ENCODE measurements at places on chromosomes 7 and 10.
A peak's percentile ranks its signal among the peaks of the same experiment; 100 is the strongest.

DNA sequence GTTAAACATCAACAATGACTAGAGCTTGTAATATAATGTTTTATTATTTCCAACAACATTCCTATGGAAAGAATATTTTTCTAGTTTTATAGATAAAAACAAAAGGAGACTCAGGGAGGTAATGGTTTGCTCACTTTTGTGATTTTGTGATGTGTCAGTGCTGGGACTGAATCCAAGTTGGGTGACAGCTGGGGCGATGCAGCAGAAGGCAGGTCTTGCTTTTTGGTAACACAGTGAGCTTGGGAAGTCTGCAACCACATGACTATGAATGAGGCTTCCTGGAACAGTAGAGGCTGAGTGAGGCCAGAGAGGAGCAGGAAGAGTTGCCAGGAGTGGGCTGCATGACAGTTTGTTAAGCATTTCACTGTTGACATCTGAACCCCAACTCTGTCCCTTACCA lies 4.9 kb upstream of the YKT6 start:
- DNase-seq, result no peak

- DNase-seq, result no peak
These were observed 33.6 kb downstream of the ZEB1 start for GRCh38 chr10:31352436-31353226.

GRCh38 chr10:124158592-124158991 lies 65.2 kb upstream of the CHST15 start:
- no peak for DNase-seq

DNA sequence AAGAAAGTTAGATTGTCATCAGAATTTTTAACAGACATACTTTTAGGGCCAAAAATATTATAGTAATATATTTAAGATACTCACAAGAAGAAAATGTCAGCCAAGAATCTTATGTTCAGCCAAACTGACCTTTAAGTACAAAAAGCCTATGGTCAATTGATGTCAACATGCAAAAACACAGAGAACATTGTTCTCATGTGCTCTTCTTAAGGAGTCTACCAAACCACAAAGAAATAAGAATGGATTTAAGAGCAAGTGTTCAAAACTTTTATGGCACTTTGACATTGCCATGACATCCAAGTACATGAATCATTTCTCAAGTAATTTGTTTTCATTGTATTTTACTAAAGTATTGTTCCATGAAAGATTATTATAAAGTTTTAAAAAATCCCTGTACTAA lies 180.4 kb downstream of the TMEM26 start:
- DNase-seq, result no peak

- DNase-seq, result peak; percentile 71
These were observed 11.3 kb upstream of the KAZALD1 start for GRCh38 chr10:101050208-101051069.

GRCh38 chr10:6162589-6163356 lies 40.0 kb upstream of the PFKFB3 start:
- no peak for DNase-seq

- no peak for DNase-seq
These were observed 6.4 kb downstream of the NEBL start for GRCh38 chr10:20890491-20891337.

GRCh38 chr7:2354939-2355704 lies 495 bp downstream of the EIF3B start:
- no peak for DNase-seq

GRCh38 chr10:6348096-6348874 lies 145.6 kb downstream of the PFKFB3 start:
- DNase-seq, result peak; percentile 62

- DNase-seq, result no peak
These were observed 142.4 kb downstream of the DIP2C start for GRCh38 chr10:546971-547590.

GRCh38 chr10:98790817-98791216 lies 344.1 kb upstream of the HPS1 start:
- DNase-seq, result no peak

GRCh38 chr10:92530421-92530820 lies 43.5 kb downstream of the IDE start:
- no peak for DNase-seq

- no peak for DNase-seq
These were observed 7.5 kb upstream of the CLDN4 start for GRCh38 chr7:73823257-73823656.

DNA sequence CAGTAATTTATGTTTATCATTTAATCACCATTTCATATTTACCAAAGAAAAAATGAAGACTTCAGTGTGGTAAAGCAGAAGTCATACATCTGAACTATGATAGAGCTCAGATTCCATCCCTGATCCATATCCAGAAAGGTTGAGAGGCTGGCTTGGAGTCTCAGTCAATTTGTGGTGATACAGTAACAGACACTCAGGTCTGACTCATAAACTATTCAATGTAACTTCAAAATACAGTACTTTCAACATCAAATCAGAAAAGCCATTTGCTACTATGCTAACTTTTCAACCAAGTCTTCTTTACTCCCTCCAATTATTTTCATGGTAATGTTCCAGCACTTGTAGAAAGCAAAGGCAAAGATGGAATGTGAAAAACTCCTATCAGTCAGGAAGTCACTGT lies 190.4 kb downstream of the HDAC9 start:
- DNase-seq, result no peak

DNA sequence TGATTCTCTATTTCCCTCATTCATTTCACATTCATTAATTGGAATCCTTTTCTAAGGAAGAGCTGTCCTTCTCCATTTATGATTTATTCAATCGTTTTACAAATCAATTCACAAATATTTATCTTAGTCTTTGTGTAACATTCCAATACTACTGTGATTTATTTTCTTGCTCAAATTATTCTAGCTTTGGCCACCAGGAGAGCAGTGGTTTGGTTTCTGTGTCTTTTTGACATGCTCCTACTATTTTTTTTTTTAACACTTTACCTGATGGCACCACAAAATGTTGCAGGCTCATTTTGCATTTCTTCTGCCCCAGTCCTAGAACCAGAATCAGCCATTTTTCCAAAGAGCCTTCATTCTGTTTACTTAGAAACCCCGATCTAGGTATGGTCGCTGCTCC lies 13.3 kb upstream of the RBM33 start:
- no peak for DNase-seq

DNA sequence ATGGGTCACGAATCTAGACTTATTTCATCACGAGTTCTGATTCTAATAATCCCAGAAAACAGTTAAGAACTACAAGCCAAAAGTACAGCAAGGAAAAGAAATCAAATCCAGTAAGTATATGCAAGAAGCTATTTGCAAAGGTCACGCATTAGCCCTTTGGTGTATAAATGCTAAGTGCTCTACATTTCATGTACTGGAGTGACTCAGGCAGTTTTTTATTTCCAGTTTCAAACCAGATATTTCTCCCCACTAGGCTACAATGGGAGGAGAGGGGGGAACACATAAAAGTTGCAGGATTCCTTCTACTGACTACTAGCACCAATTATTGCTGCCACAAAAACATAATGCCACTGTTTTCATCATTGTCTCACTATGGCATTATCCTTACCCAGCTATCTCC lies 148.0 kb downstream of the NRCAM start:
- no peak for DNase-seq

GRCh38 chr7:23405240-23405618 lies 65.1 kb downstream of the IGF2BP3 start:
- no peak for DNase-seq

- DNase-seq, result no peak
These were observed 221.8 kb upstream of the TMEM72 start for GRCh38 chr10:44689368-44689767.

DNA sequence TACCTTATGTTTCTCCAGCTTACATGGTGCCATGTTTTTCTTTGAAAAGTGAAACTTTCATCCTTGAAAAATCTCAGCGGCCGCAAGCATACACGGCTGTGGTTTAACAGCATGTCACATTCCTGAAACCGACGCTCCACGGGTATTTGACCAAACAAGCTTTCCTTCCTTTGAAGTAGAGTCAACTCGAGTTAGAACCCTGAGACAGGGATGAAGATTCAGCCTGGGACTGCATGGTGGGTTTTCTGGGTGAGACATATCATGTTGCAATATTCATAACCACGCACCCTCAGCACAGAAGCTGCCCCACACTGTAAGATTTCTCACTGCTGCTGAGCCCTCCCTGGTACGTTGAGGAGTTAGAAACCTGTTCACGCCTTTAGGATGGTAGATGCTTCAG lies 8.1 kb downstream of the CYP26A1 start:
- DNase-seq, result no peak

GRCh38 chr7:80303315-80303714 lies 168.7 kb downstream of the GNAI1 start:
- no peak for DNase-seq

GRCh38 chr7:4834601-4835397 lies 27.0 kb downstream of the PAPOLB start:
- DNase-seq, result no peak

DNA sequence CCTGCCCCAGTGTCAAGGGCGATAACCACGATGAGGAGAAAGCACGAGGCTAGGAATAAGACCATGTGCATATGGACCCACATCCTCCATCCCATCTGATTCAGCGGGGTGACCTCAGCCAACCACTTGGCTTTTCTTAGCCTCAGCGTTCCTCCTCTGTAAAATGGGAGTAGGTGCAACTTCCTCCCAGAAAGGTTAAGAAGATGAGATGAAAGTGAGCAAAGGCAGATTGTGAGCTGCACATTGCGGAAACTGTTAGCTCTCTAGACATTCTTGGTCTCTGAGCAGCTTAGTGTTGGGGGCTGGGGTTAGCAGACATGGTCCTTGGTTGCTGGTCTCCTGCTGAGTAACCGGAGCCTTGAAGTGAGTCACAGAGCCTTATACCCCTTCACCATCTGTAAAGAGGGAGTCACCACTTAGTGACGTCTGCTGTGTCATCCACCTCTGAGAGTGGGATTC lies 497.3 kb upstream of the GALNT17 start:
- no peak for DNase-seq

DNA sequence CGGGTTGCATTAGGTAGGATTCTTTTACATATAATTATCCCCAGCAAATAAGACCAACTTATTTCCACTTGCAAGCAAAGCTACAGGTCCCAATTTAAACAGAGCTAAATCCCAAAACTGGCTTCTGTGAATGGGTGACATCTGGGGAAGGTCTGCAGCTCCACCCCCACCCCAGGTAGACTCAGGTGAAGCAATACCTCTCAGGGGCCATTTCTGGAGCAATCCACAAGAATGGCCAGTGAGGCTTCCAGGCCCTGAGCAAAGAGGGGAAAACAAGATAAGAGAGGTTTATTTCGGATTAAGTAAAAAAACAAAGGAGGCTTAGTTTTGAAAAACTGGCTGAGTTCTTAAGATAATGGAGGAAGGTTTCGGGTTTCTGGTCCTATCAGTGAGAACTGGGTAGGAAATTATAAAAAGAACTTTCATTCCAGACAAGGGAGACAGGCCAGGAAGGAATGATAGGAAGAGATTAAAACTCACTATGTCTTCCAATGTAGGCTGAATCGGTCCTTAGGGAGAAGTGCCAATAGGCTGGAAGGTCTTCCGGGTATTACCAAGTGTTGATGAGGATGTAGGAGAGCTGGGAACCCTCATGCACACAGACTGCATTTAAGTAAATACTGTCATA lies 25.4 kb downstream of the SH3PXD2A start:
- no peak for DNase-seq

- no peak for DNase-seq
These were observed 1.5 kb downstream of the HECTD2 start for GRCh38 chr10:91411621-91412020.

DNA sequence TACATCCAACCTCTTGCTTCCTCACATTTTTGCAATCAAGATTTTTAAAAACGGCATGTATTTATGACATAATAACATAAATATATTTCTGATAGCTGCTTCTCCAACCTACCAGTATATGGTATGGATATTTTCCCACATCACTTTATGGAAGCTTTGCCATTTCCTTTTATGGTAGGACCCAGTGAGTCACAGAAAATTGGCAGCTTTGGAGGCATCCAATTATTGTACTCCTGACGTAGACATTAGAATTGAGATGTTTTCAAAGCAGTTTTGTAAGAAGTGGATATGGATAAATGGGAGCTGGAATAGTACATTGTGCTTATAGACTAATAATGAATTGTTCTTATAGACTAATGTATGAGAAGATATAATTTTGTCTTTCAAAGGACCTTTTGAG lies 23.8 kb upstream of the BICC1 start:
- DNase-seq, result no peak

DNA sequence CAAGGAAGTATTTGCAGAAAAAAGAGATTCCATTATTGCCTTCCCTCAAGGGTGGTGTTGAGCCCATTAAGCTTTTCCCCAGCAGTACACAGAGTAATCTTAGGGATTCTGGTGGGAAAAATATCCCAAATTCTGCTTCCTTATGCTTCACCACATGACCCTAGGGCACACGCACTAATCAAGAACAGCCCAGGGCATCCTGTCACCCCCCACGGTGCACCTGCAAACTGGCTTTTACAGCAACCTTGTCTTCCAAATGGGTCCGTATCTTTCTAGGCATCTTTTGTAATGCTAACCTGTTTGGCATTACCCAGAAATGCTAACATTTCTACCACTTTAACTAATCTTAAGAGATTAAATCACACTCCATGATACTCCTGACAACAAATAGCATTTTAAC lies 926 bp upstream of the C7orf33 start:
- no peak for DNase-seq

- peak; percentile 40 for DNase-seq
These were observed 6.1 kb upstream of the VCL start for GRCh38 chr10:73991884-73992245.

- DNase-seq, result no peak
These were observed 432 bp downstream of the TMEM248 start for GRCh38 chr7:66921396-66921917.

DNA sequence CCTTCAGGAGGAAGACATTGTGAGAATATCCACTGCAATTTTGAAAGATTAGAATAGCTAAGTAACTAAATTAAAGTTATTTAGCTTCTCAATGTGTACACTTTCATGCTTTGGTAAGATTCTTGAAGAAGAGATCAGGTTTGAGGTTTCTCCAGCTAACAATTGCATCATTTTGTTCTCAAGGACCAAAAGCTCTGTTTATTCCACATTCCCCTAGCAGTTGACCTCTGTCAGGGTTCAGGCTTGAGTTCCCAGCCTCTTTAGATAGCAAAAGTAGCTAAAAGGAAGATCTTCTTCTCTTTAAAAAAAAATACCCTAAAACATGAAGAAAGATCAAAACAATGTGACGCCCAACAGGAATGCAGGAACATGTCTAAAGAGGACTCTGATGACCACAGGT lies 179.4 kb upstream of the IGFBP3 start:
- no peak for DNase-seq

DNA sequence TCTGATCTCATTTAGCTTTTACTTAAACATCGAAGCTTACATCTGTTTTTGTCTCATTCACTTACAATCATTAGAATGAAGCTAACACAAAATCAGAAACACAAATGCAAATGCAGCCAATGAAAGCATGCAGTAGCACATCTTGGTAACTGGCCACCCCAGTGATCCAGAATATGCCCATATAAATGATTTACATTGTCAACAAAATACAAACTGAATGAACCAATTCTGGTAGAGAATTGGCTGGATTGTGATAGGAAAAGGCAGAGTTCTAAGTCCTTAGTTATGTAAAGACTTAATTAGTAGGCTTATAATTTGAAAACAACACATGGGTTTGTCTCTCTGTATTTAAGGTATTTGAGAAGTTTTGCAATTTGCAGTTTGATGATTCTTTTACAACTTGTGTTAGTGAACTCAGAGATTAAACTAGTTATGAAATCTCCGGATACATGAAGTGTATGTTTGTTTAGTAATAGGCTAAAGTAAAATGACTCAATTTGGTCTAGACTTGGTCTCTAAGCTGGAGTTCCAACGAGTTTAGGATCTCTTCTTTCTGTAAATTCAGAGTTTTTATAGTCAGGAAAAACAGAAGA lies 21.2 kb downstream of the TECTB start:
- DNase-seq, result no peak

Measured in effector CD8-positive, alpha-beta T cell (primary cell).